Kidney glomerular epithelial cell (primary cell): ENCODE measurements at places on chromosomes 4 and X.
A peak's percentile ranks its signal among the peaks of the same experiment; 100 is the strongest.

DNA sequence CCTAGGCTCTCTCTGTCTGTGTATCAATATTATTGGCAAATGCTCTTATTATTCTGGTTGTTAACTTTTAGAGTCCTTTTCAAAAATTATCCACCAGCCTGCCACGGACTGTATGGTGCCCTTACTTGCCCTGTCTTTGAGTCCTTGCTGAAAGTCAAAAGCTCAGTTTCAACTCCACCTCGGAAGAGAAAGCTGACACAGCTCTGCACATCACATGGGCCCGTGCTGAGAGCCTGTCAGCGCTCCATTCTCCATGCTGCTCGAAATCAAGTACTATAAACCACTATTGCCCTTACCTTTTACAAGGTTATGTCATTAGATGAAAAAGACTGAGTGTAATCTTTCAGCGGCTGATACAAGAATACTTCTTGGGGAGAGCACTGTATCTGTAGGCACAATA, 141.0 kb downstream of the CORIN start:
- DNase-seq: no peak

GRCh38 chr4:106245176-106245575, 70.8 kb downstream of the TBCK start:
- DNase-seq: no peak

DNA sequence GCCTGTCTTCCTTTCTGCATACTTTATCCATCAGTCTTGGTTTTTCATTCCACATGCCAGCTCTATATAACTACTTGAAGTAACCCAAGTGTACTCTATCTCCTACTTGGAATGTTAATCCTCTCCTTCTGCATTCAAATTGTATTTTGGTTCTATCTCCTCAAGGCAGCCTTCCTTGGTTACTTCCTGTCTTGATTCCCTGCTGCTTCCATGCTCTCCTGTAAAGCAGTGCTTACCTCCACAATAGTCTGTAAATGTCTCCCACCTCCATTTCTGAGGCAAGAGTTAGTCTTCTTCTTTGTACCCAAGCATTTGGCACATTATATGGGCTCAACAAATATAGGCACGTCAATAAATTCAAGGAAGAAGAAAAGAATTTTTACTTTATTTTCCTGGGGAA, 298.4 kb downstream of the ARHGAP24 start:
- no peak for DNase-seq

DNA sequence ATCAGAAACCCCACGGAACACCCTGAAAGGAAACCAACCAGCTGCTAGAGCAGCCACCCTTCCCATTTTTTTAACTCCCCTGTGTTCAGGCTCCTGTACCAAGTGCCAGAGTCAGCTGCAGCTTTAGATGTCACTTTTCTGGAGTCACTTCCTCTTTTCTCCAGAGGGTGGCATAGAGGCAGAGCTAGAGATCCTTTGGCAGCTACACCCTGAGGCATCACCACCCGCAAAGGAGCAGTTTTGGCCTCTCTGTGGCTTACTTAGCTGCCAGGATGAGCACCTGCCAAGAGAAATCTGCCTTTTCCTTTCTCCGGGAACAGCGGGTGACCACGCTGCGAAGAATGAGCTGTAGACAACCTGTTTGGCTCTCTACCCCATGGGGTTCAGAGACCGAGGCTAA, 58.0 kb upstream of the CHRDL1 start:
- no peak for DNase-seq

DNA sequence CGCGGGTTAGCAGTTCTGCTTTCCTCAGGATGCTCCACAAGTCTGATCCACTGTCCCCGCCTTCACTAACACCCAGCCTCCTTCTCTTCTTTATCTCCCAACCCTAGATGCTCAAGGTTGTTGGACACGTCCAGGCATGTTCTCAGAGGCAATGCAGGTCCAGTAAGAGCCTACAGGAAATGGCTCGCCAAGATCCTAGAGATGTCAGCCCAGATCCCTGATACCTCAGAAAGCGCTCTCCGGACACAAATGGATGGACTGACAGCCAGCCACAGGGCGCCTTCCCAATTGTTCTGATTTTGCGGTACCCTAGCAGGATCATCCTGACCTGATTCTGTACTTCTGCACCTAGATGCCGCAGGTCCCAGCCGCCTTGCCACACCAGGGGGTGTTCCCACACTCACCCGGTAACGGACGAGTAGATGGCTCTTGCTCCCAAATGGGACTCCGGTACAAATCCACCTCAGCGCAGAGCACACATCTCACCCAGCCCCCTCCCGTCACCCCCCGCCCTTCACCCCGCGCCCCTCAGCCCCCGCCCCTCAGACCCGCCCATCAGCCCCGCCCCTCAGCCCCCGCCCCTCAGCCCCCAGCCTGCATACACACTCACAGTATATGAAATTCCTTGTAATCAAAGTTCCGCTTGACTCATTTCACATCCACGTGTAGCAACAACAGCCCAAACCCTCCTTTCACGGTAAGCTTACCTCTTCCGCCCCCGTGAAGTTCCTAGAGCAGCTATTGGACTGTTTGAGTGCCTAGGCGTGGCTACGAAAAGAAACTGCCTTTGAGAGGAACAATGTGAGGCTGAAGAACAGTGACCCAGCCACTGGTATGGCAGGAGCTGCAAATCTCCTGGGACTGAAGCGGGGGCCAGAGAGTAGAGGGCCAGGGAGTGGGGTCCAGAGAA, at the start of gene EDA2R:
Gene EDA2R (minus strand): TSS at position 488 of the 910 bp plus-strand sequence. CDS start 23,058 bp downstream, outside the sequence.
- DNase-seq: peak; percentile 78
